GM23248 (cell line): ENCODE measurements at places on chromosomes 2 and 18. TPM values are rescaled to one million over a fixed set of nuclear protein-coding genes. Genes with fewer than 3 reads are reported as not detected.

The MAPK4 gene
- polyA plus RNA-seq, result not detected in 2 replicates

The RAB17 gene
- 0.34 TPM in 1 of 2 replicates, not detected in the other for polyA plus RNA-seq

The ADGRF3 gene
- polyA plus RNA-seq, result 0.15 and 0.24 TPM in 2 replicates

The AQP12B gene
- not detected in 2 replicates for polyA plus RNA-seq

The HK2 gene
- 23.9 and 25.3 TPM in 2 replicates for polyA plus RNA-seq

- peak; percentile 86 for DNase-seq
- H3K27ac ChIP-seq, result peak overlapping the region; percentile 97
Observed at GRCh38 chr18:63869851-63870250, 17.7 kb upstream of the SERPINB2 start.

GRCh38 chr2:168449419-168449818 is 6.7 kb upstream of the CERS6 start:
- no peak overlapping the region for H3K27ac ChIP-seq
- H3K4me1 ChIP-seq, result no peaks in the 10 kb centered on the region
- no peaks in the 10 kb centered on the region for H3K27me3 ChIP-seq
- DNase-seq, result no peak
- H3K4me3 ChIP-seq, result no peak overlapping the region

- no peaks in the 10 kb centered on the region for H3K27me3 ChIP-seq
- H3K36me3 ChIP-seq, result peaks cover 41% of the 10 kb centered on the region
- DNase-seq, result no peak
- no peak overlapping the region for H3K27ac ChIP-seq
- no peak overlapping the region for H3K4me3 ChIP-seq
Observed at GRCh38 chr2:26196683-26197418, 24.0 kb downstream of the GAREM2 start.

GRCh38 chr18:23918395-23919032 is 96.0 kb upstream of the TTC39C start:
- H3K36me3 ChIP-seq, result no peaks in the 10 kb centered on the region
- no peak overlapping the region for H3K27ac ChIP-seq
- peak; percentile 71 for DNase-seq
- no peak overlapping the region for H3K4me3 ChIP-seq

DNA sequence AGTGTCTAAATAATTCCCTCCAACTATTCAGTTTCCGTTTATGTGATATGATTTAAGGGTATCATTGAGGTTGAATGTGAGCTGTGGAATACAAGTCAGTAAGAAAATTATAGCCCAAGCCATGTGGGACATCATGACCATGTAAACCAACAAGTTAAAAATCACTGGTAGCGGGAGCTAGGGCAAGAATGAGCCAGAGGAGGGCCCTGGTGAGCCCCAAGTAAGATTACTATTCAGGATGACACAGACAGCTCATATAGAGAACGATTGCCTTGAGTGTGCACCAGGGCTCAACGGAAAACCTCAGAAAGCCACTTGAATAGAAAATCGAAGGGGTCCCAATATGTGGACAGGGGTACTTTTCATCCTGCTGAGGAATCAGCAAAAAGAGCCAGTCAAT is 87.8 kb upstream of the RBMS1 start:
- no peak for DNase-seq
- no peak overlapping the region for H3K27ac ChIP-seq
- no peaks in the 10 kb centered on the region for H3K27me3 ChIP-seq
- H3K4me3 ChIP-seq, result no peak overlapping the region
- H3K36me3 ChIP-seq, result no peaks in the 10 kb centered on the region

DNA sequence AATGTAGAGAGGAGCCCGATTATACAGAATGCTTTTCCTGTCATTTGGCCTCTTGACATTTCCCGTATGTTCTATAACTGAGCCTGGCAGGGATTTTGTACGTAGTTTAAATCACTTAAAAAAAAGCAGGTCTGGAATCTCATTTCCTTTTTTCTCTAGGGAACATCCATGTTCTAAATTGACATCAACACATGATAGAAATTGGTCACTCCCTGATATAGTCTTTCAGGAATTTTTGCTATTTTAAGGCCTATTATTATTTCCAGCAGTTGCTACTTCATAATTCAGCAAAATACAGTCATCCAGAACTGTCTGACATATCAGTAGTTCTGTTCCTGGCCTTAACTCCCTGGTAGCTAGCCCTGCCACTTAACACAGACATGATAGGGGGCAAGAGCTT is 565.7 kb upstream of the ZEB2 start:
- H3K4me3 ChIP-seq, result no peak overlapping the region
- H3K27ac ChIP-seq, result 0 out of 2 replicates have a peak overlapping the region, but pooled peaks have one; percentile 2
- no peaks in the 10 kb centered on the region for H3K27me3 ChIP-seq

GRCh38 chr2:133175926-133176325 is 392.3 kb downstream of the NCKAP5 start:
- H3K27me3 ChIP-seq, result no peaks in the 10 kb centered on the region
- H3K36me3 ChIP-seq, result no peaks in the 10 kb centered on the region
- no peak overlapping the region for H3K4me3 ChIP-seq
- H3K27ac ChIP-seq, result no peak overlapping the region
- no peaks in the 10 kb centered on the region for H3K4me1 ChIP-seq
- DNase-seq, result no peak

DNA sequence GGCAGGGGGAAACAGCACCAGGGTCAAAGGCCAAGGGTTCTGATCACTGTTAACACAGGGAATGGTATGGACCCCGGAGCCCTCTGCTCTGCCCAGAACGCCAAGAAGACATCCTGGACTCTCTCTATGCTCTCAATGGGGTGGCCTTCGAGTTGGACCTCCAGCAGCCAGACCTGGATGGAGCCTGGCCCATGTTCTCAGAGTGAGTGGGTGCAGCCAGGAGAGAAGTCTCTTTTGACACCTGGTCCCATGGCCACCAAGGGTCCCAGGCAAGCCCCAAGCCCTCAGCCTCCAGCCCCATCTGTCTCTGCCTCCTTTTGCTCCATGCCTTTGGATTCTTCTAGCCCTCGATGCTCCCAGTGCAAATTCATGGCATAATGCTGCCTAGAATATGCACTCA is 4.1 kb downstream of the RUFY4 start:
- DNase-seq, result no peak
- H3K4me3 ChIP-seq, result no peak overlapping the region
- H3K4me1 ChIP-seq, result no peaks in the 10 kb centered on the region
- H3K36me3 ChIP-seq, result no peaks in the 10 kb centered on the region
- no peak overlapping the region for H3K27ac ChIP-seq

DNA sequence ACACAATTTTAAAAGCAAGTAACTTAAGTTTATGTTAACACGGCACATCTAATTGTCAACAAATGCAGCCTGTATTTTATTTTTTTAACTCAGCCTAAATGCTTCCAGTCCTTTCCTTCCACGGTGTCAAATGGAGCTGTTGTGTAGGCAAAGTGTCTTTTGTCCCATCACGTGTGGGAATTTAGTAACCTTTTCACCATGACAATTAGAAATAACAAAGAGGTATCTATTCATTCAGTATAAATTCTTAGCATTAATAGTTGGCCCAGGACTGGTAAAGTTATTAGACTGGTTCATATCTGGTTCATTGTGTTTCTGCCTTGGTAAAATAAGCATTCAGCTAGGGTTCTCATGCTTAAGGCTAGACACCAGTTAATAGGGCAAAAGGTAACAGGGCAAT is 47.9 kb downstream of the FRZB start:
- no peak overlapping the region for H3K27ac ChIP-seq
- 0 out of 2 replicates have a peak, but pooled peaks cover 8% of the 10 kb centered on the region for H3K27me3 ChIP-seq
- no peak for DNase-seq
- no peaks in the 10 kb centered on the region for H3K36me3 ChIP-seq
- no peak overlapping the region for H3K4me3 ChIP-seq

- peak; percentile 54 for DNase-seq
- H3K27ac ChIP-seq, result no peak overlapping the region
- H3K27me3 ChIP-seq, result no peaks in the 10 kb centered on the region
Observed at GRCh38 chr2:8216397-8216796, 465.5 kb upstream of the ID2 start.

- H3K36me3 ChIP-seq, result peaks cover 14% of the 10 kb centered on the region; the same call in 1 of the 2 replicates
- H3K27ac ChIP-seq, result peak within 1 kb of the TSS; percentile 90
- H3K27me3 ChIP-seq, result no peaks in the 10 kb centered on the region
- peaks cover 11% of the 10 kb centered on the region; the same call in 1 of the 2 replicates for H3K4me1 ChIP-seq
Observed at GRCh38 chr2:61888267-61889055, at the start of gene CCT4. TSS of gene CCT4 (minus strand) at chr2:61888656. CDS start at chr2:61888507, 149 bp downstream.

DNA sequence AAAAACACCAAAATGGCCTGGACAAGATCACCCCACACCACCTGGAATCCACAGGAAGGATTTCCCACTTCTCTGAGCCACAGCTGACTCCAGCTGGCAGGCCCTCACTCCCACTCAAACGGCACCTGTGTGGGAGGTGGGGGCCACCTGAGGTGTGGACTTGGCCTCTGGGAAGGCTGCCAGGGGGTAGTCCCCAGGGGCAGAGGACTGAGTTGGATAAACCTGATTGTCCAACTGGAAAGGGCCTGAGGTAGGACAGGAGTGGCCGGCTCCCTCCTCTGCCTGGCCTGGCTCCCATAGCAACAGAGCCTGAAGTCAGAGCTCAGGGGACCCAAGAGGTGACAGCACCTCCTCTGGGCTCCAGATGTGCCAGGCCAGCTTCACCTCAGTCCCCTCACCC is 300.2 kb downstream of the CELF4 start:
- no peaks in the 10 kb centered on the region for H3K4me1 ChIP-seq
- no peaks in the 10 kb centered on the region for H3K27me3 ChIP-seq
- H3K36me3 ChIP-seq, result no peaks in the 10 kb centered on the region
- H3K27ac ChIP-seq, result no peak overlapping the region

DNA sequence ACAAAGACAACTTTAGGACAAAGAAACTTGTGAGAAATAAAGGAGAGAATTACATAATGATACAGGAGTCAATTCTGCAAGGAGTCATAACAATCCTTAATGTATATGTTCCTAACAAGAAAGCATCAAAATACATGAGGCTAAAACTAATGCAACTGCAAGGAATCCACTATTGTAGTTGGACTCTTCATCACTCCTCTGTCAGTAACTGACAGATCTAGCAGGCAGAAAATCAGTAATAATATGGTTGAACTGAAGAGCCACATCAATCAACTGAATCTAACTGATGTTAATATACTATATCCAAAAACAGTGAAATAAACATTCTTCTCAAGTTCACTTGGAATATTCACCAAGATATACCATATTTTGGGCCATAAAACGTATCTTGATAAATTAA is 1806.4 kb upstream of the CELF4 start:
- no peaks in the 10 kb centered on the region for H3K4me1 ChIP-seq
- no peaks in the 10 kb centered on the region for H3K36me3 ChIP-seq
- H3K27me3 ChIP-seq, result no peaks in the 10 kb centered on the region
- H3K27ac ChIP-seq, result no peak overlapping the region
- H3K4me3 ChIP-seq, result no peak overlapping the region
- DNase-seq, result no peak

GRCh38 chr2:163123526-163123925 is 285.0 kb upstream of the KCNH7 start:
- no peaks in the 10 kb centered on the region for H3K4me1 ChIP-seq
- H3K27ac ChIP-seq, result no peak overlapping the region
- DNase-seq, result no peak
- peaks cover 15% of the 10 kb centered on the region for H3K27me3 ChIP-seq
- H3K4me3 ChIP-seq, result no peak overlapping the region

GRCh38 chr18:31680831-31681568 is 3.4 kb downstream of the B4GALT6 start:
- no peak overlapping the region for H3K27ac ChIP-seq
- H3K27me3 ChIP-seq, result no peaks in the 10 kb centered on the region
- peaks cover 14% of the 10 kb centered on the region for H3K4me1 ChIP-seq
- H3K4me3 ChIP-seq, result no peak overlapping the region

DNA sequence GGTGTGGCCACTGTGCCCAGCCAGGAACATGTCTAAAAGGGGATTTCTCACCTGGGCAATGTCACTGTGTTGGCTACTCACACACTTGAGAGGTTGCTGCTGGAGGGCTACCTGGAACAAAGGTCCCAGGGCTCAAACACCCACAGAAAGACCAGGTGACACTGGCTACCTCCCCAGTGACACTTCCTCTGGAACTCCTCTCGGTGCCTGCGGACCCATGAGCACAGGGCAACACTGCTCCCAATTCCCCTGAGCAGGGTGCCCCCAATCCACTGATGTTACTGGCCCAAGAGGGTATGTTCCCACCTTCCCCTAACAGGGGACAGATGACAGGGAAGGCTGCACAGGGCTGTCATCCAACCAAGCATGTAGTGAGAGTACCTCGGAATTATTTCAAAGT is 5.8 kb downstream of the NPPC start:
- H3K27me3 ChIP-seq, result peaks cover 18% of the 10 kb centered on the region
- DNase-seq, result no peak
- no peak overlapping the region for H3K4me3 ChIP-seq
- H3K4me1 ChIP-seq, result no peaks in the 10 kb centered on the region
- no peaks in the 10 kb centered on the region for H3K36me3 ChIP-seq
- H3K27ac ChIP-seq, result no peak overlapping the region

DNA sequence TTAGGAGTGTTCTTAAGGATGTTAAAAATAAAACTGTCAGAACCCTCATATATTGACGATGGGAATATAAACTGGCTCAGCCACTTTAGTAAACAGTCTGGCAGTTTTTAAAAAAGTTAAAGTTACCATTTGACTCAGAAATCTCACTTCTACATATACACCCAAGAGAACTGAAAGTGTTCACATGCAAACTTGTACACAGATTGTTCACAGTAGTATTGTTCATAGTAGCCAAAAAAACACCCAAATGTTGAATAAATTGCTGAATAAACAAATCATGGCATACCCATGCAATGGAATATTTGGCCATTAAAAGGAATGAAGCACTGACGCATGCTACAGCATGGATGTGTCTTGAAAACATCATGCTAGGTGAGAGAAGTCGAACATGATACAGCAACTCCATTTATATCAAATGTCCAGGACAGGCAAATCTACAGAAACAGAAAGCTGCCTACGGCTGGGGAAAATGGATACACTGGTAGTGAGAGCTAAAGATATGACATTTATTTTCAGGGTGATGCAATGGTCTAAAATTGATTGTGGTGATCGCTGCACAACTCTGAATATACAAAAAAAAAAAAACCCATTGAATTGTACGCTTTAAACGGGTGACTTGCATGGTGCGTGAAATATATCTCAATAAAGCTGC is 10.1 kb downstream of the RPL31 start:
- DNase-seq, result no peak
- no peaks in the 10 kb centered on the region for H3K27me3 ChIP-seq
- H3K4me1 ChIP-seq, result no peaks in the 10 kb centered on the region

GRCh38 chr2:156170929-156171328 is 161.6 kb downstream of the NR4A2 start:
- H3K27me3 ChIP-seq, result no peaks in the 10 kb centered on the region
- no peak overlapping the region for H3K27ac ChIP-seq
- H3K36me3 ChIP-seq, result no peaks in the 10 kb centered on the region

- H3K36me3 ChIP-seq, result no peaks in the 10 kb centered on the region
- H3K4me1 ChIP-seq, result no peaks in the 10 kb centered on the region
- no peak overlapping the region for H3K4me3 ChIP-seq
- no peak overlapping the region for H3K27ac ChIP-seq
Observed at GRCh38 chr2:34729845-34730244, 1130.7 kb upstream of the FAM98A start.

GRCh38 chr2:9952856-9953503 is 1.5 kb downstream of the GRHL1 start:
- no peaks in the 10 kb centered on the region for H3K36me3 ChIP-seq
- H3K27ac ChIP-seq, result no peak overlapping the region
- H3K4me1 ChIP-seq, result no peaks in the 10 kb centered on the region
- no peak for DNase-seq
- no peak overlapping the region for H3K4me3 ChIP-seq
- H3K27me3 ChIP-seq, result no peaks in the 10 kb centered on the region

- no peaks in the 10 kb centered on the region for H3K4me1 ChIP-seq
- DNase-seq, result no peak
- no peak overlapping the region for H3K27ac ChIP-seq
- no peaks in the 10 kb centered on the region for H3K36me3 ChIP-seq
- peaks cover 8% of the 10 kb centered on the region; the same call in 1 of the 2 replicates for H3K27me3 ChIP-seq
Observed at GRCh38 chr2:173708806-173709205, 256.4 kb downstream of the SP3 start.
